ENCODE measurements at places on chromosomes 12 and 14.

- DNase-seq: no peak
These were observed 14.6 kb downstream of the HEATR5A start for GRCh38 chr14:31405599-31406232.

DNA sequence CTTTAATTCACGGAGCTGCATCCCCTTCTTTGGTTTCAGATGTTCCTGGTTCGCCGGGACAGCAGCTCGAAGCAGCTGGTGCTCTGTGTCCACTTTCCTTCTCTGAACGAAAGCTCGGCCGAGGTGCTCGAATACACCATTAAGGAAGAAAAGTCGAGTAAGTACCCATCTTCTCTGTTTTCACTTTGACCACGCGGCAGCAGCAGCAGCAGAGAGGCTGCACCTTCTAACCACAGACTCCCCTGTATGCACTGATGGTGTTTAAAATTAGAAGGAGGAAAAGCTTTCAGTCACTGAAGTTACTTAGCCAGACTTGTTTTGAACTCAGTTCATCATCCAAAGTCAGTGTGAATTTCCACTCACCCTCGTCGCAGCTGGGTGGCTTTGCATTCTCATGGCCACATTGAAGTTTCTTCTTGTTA, 63.8 kb downstream of the RIN3 start:
- no peak for DNase-seq

- DNase-seq: no peak
These were observed 274.0 kb downstream of the SLC15A4 start for GRCh38 chr12:128549601-128550218.

DNA sequence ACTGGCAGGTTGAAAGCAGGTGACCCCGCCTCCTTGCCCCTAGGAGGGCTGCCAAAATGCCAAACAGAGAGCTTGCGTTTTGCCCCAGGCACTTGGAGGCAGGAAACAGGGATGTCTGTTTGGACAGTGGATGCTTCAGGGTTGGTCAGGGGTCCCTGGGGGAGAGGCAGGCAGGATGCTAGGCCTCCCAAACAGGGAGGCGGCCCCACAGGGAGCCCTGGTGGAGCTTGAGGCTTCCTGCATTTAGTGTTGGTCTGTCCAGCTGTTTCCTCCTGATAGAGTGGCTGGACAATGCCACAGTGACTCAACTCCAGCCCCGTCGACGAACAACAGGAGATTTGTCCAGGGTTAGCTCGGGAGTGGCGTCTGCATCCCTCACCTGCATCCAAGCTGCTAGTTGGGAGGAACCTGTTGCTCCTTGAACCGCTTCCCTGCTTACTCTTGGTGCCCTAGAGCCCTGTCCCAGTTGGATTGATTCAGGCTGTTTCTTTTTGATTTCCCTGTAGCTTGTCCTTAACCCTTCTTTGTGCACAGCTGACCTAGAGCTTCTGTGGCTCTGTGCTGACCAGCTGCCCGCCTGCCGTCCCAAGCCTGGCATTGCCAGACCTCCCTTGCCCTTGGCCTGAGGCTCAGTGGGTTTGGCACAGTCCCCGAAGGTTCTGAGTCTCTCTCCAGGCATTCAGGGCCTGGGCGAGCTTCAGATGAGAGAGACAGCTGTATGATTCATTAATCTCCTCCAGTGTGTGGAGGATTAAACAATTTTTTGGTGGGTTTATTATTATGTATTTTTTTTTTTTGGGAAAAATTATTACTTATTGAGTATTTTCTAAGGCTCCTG, 45.9 kb downstream of the TSPAN9 start:
- no peak for DNase-seq

- DNase-seq: no peak
These were observed 30.7 kb downstream of the P2RX4 start for GRCh38 chr12:121240484-121241101.

GRCh38 chr14:23443881-23444280, 8.4 kb upstream of the MYH7 start:
- DNase-seq: no peak

DNA sequence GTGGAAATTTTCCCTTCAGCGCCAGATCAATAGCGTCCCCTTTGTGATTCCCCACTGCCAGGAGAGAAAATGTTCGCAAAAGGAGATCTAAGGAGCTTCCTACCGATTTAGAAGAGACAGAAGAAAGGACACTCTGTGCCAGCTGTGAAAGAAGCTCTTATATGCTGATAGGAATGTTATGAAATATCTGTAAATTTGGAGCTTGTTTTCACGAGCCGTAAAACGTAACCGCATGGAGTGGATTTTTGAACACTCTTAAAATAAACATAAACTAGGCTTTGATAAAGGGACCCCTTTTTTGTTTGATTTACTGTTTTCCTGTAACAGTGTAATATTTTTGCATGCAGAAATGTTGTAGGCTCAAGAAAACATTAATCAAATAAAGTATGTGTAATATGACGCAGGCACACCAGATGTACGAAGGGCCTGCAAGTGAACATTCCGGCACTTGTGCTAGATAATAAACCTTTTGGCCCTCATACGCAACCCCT, 346.8 kb downstream of the ETNK1 start:
- no peak for DNase-seq

DNA sequence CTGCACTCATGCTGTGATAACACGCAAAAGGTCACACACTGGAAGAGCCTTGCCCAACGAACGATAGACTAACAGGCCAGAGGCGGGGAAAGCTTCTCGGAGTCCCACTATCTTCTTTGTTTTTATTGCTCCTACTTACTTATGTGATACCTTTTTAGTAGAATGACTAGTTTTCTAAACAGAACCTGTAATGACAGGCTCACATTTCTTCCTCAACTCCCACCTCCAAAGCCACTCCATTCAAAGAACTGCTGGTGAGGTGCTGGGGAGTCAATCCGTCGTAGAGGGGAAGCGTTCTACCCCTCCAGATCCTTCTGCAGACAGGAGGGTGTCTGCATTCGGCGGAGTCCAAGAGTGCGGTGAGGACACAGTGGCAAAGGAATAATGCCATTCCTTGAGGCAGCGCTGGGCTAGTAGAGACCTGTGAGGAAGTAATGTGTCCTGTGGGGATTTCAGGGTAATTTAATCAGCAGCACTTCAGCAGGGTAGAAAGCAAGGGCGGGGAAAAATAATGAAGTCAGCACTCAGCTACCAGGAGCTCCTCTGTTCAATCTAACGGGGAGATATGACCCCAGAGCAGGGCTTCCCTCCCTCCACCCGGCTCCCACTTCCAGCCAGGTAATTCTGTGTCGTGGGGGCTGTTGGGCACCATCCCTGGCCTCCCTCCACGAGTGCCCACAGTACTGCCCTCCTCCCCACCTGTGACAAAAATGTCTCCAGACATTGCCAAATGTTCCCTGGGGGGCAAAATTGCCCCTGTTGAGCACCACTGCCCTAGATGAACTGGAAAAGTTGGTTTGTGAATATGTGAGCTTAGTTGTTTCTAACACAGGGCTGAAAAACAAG, 25.2 kb downstream of the SPRING1 start:
- no peak for DNase-seq

GRCh38 chr14:48983351-48983888, 602.8 kb downstream of the RPS29 start:
- DNase-seq: no peak

DNA sequence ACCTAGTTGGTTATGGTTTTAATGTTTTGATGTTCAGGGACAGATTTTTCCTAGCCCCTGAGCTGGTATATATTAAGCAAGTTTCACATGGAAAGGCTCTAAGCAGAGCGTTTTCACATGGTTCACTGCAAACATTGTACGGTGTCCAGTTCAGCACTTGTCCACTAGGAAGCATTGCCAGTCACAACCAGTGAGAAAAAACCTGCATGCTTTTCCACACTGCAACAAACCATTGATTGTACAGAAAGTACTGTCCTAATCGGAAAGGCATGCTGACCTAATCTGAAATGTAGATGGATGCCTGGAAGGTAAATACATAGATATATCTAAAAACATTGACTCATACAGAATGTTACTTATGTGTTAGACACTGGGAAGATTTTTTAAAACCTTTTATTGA, 25.0 kb upstream of the NPAS3 start:
- DNase-seq: no peak

GRCh38 chr14:36807727-36808126, 146.1 kb downstream of the PAX9 start:
- no peak for DNase-seq

- DNase-seq: no peak
These were observed 15.5 kb downstream of the PLEKHA5 start for GRCh38 chr12:19144985-19145384.

DNA sequence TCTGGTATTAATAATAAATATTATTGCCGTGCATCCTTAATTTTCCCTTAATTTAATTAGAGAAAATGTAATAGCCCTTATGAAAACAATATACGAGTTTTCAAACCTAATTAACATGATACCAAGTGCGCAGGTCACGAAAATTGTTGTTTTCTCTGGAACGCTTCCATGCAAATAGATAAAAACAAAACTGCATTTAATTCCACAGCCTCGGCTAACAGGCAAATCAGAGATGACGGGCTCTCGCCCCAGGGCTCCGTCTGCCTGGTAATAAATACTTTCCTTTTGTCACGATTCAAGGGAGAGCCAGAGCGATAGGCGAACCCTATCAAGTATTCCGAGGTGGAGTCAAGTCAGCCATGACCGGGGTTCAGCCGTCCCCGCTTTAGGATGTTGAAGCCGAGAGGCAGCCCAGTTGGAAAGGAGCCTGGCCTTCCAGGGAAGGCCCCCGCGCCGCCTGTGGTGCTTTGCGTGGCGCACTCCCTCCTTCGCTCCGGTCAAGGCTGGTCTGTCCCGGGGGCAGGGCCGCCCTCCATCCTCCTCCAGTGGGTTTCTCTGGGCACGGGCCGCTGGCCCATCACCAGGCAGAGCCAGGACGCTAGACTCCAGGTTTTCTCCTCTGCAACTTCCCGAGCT, 137.8 kb upstream of the GSC start:
- DNase-seq: no peak

DNA sequence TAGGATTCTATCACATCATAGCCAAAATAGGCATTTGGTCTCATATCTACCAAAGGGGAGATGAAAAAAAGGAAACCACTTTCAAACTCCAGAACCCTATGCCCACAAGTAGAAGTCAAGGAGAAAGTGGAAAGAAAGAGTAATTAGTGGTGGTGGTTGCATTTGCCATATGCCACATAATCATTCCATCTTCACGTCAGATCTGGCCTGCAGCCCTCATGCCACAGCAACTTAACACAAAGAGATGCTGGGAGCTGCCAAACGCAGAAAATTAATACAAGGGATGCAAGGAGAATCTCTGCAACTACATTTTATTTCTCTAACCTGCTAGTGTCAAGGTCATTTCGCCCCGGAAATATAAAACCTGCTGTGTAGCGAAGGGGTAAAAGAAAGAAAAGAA, 148.6 kb upstream of the FOXN3 start:
- DNase-seq: no peak

All from esophagus squamous epithelium (tissue), 5 donors.